Pancreas (tissue), 10 donors: ENCODE measurements at places on chromosomes 4 and X. TPM values are rescaled to one million over a fixed set of nuclear protein-coding genes. Genes with fewer than 3 reads are reported as not detected.
A peak's percentile ranks its signal among the peaks of the same experiment; 100 is the strongest.

UCP1 gene
- total RNA-seq = not detected

- no peak for DNase-seq
Observed at GRCh38 chr4:1410491-1411325, 4.5 kb upstream of the NKX1-1 start.

RASSF6 gene
- 5.9 TPM for total RNA-seq

DNA sequence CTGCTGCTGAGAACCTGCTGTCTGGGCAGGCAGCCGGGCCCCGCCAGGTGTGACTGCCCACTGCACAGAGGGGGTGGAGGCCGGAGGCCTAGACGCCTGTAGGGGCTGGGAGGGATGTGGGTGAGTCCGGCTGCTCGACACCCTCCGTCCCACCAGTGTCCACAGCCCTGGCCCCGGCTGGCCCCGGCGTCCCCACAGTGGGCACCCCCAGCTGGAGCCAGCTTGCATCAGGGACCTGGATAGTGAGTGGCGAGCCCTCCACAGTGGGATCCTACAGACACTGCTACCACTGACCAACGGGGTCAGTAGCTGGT lies 34.7 kb upstream of the SPON2 start:
- DNase-seq = peak; percentile 56

DNA sequence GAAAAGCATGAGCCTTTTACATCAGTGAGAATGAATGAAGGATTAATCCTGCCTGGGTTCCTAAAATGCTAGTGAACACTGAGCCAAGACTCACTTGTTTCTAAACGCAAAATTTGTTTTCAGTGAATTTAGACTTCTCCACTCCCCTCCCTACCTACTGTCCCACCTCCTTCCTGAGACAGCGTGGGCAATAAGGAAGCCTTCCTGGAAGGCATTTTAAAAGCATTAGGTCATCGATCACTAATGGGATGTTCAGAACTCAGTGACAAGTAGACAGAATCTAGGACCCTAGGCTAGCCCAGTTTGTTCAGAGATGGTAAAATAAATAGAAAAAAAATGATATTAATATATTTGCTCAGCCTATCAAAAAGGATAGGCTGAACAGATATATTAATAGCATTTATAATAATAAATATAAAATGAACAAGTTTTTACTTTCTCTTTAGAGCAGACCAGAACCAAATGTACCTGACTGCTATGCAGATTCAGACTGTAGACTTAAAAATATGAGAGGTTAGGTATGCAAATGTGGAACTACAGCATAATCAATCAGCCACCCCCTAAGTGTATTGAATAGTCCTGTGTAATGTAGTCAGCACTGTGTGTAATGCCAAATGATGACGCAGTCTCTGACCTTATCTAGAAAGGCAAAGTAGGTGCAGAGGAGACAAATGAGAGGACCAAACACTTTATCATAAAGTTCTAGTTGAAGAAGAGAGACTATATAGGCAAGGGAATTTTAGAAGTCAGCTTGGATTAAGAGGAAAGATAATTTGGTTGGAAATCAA lies 331.1 kb downstream of the GPAT3 start:
- DNase-seq = no peak

DNA sequence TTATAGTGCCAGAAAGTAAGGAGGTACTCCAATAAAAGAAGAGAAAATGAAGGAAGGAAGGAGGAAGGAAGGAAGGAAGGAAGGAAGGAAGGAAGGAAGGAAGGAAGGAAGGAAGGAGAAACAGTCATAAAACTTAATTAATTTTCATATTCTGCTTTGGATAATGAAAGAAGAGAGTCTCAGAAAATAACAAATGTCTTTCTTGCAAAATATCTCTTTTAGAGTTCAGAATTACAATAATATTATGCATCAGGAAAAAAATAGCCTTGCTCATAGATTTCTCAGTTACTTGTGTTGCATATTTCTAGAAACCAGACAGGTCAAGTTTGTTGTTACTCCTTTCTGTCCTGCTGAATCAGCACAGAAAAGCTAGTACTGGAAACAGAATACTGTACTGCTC lies 130.1 kb upstream of the DKK2 start:
- no peak for DNase-seq
